Activated CD8-positive, alpha-beta memory T cell treated with anti-CD3 and anti-CD28 coated beads for 4 hours (primary cell): ENCODE measurements at places on chromosomes 2 and 18.

DNA sequence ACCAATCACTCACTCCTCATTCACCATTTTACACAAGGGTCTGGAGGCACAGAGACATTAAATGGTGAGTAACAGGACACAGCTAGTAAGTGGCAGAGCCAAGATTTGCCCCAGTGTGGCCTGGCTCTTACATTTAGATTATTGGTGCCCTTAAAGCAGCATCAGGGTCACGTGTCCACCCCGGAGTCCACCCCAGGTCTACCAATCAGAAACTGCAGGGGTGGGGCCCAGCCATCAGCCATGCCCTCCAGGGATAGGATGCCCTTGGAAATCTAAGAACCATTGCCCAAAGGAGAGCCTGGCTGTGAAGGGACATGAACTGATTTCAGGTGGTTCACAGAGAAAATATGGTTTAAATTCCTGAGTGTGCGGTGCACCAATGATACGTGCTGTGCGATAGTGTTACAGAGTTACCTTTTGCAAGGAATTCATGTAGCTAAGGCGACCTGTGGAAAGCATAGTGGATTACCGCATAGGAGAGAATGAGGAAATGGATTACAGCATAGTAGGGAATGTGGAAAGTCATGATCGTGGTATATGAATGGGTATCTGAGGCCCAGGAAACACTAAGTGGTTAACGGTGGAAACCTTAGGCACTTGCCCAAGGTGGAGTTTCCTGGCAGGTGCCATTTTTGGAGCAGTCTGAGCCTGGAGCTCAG, 17.8 kb downstream of the IGFBP5 start:
- no peak for DNase-seq

DNA sequence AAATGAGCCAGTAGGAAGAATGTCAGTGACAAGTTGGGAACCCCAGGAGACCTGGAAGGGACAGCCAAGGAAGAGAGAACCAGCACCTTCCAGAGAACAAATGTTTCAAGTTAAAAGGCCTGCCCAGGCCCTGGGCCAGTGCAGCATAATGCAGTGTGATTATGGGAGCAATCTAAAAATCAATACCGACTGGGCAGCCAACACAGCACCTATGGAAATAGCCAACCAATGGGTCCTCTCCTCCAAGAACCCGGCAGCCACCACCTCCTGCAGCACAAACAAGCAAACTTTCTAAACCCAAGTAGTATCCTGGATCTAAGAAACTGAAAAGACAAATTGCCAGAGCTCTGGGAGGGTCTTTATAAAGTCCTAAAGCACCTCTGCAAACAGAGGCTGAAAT, 71.7 kb downstream of the CLHC1 start:
- DNase-seq, result no peak

DNA sequence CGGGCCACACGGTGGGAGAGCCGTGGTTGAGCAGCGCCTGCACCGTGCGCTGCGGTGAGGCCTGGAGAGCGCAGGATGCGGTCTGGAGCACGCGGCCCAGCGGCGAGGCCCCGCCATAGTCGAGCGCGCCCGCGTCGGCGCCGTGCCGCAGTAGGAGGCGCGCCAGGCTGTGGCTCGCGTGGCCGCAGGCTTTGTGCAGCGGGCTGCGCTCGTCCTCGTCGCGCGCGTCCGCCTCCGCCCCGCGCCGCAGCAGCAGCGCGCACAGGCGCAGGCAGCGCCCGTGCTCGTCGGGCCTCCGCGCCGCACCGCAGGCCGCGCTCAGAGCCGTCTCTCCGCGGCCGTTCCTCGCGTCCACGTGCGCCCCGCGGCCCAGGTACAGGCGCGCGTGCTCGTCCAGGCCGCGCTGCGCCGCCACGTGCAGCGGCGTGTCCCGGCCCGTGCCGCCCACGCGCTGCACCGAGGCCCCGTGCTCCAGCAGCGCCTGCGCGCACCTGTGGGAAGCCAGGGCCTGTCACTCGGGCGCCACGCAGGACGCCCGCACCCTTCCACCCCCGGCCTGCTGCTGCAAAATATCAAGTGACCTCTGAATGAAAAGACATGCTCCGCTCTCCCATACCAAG, 46.3 kb upstream of the GBX2 start:
- DNase-seq, result no peak

DNA sequence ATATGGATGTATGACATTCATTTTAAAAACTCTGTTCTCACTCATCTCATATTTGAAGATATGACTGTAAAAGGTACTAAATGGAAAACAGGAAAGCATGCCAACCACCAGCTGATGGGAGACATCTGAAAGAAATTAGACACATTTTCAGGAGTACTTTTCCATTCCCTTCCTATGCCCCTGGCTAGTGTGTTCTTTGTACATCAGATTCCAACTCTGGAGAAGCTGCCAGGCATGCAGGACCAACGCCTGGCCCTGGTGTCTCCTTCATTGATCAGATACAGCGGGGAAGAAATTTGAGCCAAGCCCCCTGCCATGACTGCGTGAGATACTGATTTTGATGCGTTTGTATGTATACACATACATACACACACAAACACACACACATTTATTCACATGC, 599.0 kb upstream of the SYT4 start:
- no peak for DNase-seq

DNA sequence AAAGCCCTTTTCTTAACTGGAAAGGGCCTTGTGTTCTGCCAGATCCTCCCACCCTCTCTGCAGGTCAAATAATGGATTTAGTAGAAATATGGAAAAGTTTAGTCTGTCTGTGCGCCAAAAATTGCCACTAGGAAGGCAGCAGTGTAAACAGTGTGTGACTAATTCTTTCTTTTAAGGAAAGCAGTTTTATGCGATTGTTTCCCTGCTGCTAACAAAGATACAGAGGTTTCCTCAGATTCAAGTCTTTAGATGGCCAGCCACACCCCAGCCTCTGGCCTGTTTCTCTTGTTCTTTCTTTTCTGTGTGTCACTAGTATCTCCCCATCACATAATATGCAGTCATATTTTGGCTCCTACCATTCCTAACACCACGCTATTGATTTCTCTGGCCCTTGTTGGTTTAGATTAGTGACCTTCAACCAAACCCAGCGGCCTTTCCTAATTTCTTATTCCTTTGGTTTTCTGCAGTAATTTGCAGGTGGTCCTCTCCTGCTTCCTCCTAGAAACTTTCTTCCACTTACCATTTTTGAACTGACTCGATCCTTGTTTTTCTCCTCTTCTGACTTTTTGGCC, 157.4 kb downstream of the LTBP1 start:
- no peak for DNase-seq
